H1 (cell line): ENCODE measurements at places on chromosomes 11 and 22.
A peak's percentile ranks its signal among the peaks of the same experiment; 100 is the strongest.

DNA sequence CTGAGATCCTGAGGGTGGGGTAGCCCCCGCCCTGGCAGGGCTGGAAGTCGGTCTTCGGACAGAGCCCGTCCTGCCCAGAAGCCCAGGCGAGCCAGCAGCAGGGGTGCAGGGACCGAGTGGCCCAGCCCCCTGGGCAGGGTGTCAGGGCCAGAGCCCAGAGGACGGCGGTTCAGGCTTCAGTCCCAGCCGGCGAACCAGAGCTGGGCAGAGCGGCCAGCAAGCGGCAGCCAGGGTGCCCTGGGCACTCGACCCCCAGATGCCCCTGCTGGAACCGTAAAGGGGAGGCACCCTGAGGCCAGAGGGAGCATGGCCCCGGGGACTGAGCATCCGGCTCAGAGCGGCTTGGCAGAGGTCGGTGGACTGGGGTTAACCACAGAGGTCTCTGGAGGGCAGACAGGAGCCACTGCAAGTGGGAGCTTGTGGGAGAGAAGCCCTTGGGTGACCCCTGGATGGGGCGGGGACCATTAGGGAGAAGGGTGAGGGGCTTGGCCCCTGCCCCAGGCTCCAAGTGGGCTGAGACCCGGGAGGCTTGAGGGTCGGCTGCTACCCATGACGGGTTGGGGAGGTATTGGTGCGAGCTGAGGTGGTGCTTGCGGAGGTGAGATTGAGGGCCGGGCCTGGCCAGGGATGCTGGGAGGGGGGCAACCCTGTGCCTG lies 15.9 kb downstream of the LSP1 start:
- no peak for DNase-seq
- H3K4me3 ChIP-seq, result no peak overlapping the region
- no peaks in the 10 kb centered on the region for H3K27me3 ChIP-seq
- H3K4me1 ChIP-seq, result peaks cover 3% of the 10 kb centered on the region
- no peak overlapping the region for H3K27ac ChIP-seq
- no peaks in the 10 kb centered on the region for H3K36me3 ChIP-seq

GRCh38 chr11:2891326-2892214 lies 6.0 kb upstream of the CDKN1C start:
- DNase-seq, result peak; percentile 69
- peaks cover 10% of the 10 kb centered on the region for H3K27me3 ChIP-seq
- H3K27ac ChIP-seq, result no peak overlapping the region
- no peaks in the 10 kb centered on the region for H3K36me3 ChIP-seq
- peak overlapping the region; percentile 52 for H3K4me3 ChIP-seq
- peaks cover 20% of the 10 kb centered on the region for H3K4me1 ChIP-seq

DNA sequence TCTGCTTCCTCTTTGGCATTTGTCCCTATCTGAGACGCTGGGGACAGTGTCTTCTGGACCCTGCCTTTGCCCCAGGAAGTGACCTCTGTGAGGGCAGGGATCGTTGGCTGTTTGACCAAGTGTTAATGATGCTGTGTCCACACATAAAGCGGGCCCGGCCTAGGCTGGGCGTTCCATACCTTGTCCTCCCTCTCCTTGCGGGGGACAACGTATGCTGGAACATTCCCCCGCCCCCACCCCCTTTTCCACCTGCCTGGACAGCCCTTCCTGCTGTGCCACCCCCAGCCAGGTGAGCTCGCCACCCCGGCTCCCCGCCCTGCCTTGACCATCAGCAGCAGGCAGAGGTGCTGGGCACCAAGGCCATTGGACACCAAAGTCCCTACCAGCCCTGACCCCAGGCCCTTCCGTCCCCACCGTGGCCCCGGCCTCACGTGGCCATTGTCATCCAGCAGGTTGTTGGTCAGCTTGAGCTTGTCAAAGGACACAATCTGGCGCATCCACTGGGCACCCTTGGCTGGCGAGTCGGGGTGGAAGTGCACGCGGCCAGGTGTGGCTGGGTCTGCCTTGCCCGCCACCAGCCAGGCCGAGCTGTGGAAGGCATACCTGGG lies 4.1 kb upstream of the NUDT8 start:
- no peaks in the 10 kb centered on the region; the same call in 1 of the 2 replicates for H3K27me3 ChIP-seq
- H3K4me3 ChIP-seq, result no peak overlapping the region
- no peaks in the 10 kb centered on the region for H3K36me3 ChIP-seq
- no peaks in the 10 kb centered on the region for H3K4me1 ChIP-seq

DNA sequence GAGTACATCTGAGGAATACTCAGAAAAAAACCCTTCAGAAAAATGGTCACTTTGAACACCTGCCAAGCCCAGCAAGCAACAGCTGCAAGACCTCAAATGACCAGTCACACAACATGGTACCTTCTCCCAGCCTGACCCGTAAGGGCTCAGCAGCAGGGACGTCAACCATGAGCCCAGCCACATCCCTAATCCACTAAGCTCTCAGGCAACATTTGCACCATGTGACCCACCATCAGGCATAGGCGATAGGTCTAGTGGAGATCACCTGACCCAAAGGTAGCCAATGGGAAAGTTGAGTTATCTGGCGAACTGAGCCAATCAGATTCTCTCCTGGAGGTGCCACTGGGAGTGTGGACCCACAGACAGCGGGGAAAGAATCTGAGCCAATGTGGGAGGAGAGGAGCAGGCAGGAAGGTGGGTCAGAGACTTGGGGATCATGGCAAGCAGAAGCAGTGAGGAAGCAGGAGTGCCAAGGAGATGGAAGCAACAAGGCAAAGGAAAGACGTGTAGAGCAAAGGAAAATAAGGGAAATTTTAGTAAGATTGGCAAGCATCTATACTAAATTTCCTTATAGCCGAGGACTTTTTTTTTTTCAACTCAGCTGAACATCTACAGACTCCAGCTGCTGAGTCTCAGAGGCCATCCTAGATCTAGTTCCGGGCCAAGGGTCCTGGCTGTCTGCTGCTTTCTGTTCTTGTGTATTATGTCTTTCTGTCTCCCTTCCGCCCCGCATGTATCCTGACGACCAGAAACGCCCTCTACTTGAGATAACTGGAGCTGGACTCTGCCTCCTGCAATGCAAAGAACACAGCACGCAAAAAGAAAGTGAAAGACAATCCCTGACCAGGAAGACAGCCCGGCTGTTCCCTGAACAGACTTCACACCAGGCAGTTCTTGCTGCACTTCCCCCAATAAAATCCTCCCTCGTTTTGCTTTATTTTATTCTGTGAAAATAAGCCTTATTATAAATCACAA lies 11.0 kb upstream of the PLAAT2 start:
- H3K4me1 ChIP-seq, result no peaks in the 10 kb centered on the region
- H3K36me3 ChIP-seq, result peaks cover 25% of the 10 kb centered on the region
- H3K27me3 ChIP-seq, result no peaks in the 10 kb centered on the region
- no peak for DNase-seq
- H3K27ac ChIP-seq, result no peak overlapping the region

DNA sequence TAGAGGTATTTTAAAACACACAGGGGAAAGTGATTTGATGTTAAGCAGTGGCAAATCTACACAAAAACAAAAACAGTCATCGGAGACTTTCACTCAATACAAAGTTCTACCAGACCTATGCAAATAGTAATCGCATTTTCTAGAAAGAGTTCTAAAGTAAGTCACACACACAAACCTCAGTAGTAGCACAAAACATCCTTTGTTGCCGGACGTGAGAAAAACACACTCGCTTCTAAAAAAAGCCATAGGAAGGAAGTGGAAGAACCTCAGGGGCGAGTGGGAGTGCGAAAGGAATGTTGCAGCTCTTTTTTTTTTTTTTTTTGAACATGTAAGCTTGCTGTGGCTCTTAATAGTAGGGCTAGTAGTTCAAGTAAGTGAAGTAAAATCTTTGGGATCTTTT lies 88.9 kb downstream of the MAML2 start:
- H3K36me3 ChIP-seq, result no peaks in the 10 kb centered on the region
- no peak overlapping the region for H3K27ac ChIP-seq
- no peaks in the 10 kb centered on the region for H3K27me3 ChIP-seq

- H3K4me1 ChIP-seq, result no peaks in the 10 kb centered on the region
- H3K36me3 ChIP-seq, result peaks cover 14% of the 10 kb centered on the region
- H3K4me3 ChIP-seq, result no peak overlapping the region
- H3K27ac ChIP-seq, result no peak overlapping the region
Observed at GRCh38 chr22:26461188-26461810, 22.3 kb downstream of the HPS4 start.

- no peaks in the 10 kb centered on the region for H3K36me3 ChIP-seq
- H3K27me3 ChIP-seq, result no peaks in the 10 kb centered on the region
- DNase-seq, result no peak
- H3K4me1 ChIP-seq, result no peaks in the 10 kb centered on the region
- no peak overlapping the region for H3K27ac ChIP-seq
Observed at GRCh38 chr22:19242699-19243098, 48.8 kb downstream of the CLTCL1 start.

DNA sequence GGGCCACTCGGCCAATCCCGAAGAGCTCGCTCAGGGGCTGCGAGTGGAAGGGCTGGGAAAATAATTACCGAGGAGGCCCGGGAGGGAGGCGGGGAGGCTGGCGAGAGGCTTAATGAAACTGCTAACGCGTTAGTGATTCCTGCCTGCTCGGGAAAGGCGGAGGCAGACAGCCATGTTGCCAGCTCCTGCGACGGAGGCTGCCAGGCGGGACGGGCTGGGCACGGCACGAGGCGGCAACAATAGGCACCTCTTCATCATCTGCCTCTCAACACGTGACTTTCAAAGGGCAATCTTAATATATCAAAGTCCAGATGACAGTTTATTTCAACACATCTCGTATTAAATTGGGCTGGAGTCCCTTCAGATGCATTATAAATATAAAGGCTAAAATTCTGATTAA lies 68.0 kb upstream of the TCF20 start:
- H3K27me3 ChIP-seq, result no peaks in the 10 kb centered on the region
- no peaks in the 10 kb centered on the region for H3K36me3 ChIP-seq
- no peak overlapping the region for H3K27ac ChIP-seq
- H3K4me3 ChIP-seq, result no peak overlapping the region
- no peak for DNase-seq

DNA sequence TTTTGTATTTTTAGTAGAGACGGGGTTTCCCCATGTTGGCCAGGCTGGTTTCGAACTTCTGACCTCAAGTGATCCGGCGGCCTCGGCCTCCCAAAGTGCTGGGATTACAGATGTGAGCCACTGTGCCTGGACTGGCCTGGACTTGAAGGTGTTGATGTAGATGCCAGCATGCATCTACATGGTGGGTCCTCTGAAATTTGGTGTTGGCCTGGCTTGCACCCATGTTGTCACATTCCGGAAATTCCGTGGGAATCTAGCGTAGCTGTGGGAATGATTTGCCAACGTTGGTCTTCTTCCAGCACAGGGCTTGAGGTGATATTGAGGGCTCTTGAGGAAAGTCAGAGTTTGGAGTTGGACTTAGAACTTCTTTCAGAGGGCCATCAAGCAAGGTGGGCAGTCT lies 6.5 kb downstream of the PACS1 start:
- H3K4me3 ChIP-seq, result no peak overlapping the region
- peaks cover under 1% of the 10 kb centered on the region; the same call in 1 of the 2 replicates for H3K4me1 ChIP-seq
- DNase-seq, result no peak
- no peak overlapping the region for H3K27ac ChIP-seq
- no peaks in the 10 kb centered on the region for H3K27me3 ChIP-seq

- H3K4me3 ChIP-seq, result no peak overlapping the region
- no peak for DNase-seq
- no peak overlapping the region for H3K27ac ChIP-seq
- no peaks in the 10 kb centered on the region for H3K4me1 ChIP-seq
- no peaks in the 10 kb centered on the region for H3K36me3 ChIP-seq
Observed at GRCh38 chr11:110377434-110377833, 52.3 kb upstream of the FDX1 start.

DNA sequence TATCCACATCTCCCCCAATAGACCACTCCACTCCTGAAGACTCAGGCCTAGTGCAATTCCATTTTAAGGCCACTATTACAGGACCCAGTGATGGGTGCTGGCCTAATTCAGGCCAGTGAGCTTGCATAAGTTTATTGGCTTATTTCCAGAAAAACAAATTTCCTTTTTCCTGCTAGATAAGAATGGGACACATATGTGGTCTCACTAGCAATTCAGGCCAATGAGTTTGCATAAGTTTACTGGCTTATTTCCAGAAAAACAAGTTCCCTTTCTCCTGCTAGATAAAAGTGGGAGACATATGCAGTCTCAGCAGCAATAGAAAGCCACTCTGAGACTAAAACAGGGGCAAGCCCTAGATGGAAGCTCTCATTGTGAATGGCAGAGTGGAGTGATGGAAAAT lies 22.4 kb downstream of the ADM start:
- no peak overlapping the region for H3K27ac ChIP-seq
- no peaks in the 10 kb centered on the region for H3K27me3 ChIP-seq
- H3K4me3 ChIP-seq, result no peak overlapping the region
- no peaks in the 10 kb centered on the region for H3K36me3 ChIP-seq
- peaks cover 3% of the 10 kb centered on the region; the same call in 1 of the 2 replicates for H3K4me1 ChIP-seq

DNA sequence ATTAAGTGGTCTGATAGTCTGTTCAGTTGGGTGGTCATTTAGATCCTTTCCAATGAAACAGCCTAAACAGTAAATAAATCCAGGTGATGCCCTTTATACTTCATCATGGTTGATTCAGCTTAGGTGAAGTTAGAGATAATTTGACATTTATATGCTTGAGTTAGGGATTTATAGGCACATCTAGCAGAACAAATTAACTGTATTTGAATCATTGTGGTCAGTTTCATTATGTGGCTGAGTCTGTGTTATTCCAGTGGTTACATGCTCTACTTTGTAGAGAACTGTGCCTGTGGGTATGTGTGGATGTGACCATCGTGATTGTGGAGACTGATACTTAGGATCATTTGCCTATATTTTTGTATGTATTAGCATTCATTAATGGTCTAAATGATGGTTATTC lies 194.6 kb downstream of the DDX10 start:
- H3K36me3 ChIP-seq, result no peaks in the 10 kb centered on the region
- H3K27me3 ChIP-seq, result no peaks in the 10 kb centered on the region
- H3K27ac ChIP-seq, result no peak overlapping the region
- no peak for DNase-seq
- H3K4me3 ChIP-seq, result no peak overlapping the region

DNA sequence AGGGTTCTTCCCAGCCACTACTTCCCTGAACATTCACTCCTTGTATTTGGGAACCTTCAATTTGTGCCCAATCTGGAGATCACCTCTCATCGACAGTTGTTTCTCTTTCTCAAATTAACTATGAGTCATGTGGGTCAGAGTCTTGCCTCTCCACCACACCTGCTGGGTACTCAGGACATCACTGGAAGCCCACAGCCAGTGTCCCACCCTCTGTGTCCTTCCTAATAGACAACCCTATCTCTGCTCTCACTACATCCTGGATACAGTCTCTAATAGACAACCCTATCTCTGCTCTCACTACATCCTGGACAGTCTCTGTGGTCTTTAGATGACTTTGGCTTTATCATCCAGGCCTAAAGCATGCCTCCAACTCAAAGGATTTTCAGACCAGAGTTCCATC lies 70.1 kb downstream of the ARL14EP start:
- DNase-seq, result no peak
- H3K4me1 ChIP-seq, result no peaks in the 10 kb centered on the region
- H3K36me3 ChIP-seq, result no peaks in the 10 kb centered on the region
- H3K27me3 ChIP-seq, result no peaks in the 10 kb centered on the region

DNA sequence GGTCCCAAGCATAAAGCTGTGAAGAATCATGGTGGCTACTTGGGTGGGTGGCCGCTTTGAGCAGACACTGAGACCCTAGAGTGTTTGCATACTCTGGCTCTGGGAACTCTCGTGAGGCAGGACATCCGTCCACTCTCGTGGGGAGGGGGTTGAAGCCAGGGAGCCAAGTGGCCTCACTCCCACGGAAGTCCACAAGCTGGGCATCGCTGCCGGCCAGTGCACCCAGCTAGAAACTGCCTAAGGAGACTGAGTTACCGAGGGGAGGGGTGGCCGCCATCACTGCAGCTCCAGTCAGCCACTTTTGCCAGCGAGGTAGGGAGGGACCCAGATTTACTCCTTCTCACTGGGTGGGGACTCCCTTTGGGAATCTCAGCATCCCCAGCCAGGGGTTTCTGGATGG lies 20.5 kb downstream of the MRGPRX2 start:
- no peak overlapping the region for H3K4me3 ChIP-seq
- H3K4me1 ChIP-seq, result no peaks in the 10 kb centered on the region
- no peaks in the 10 kb centered on the region for H3K36me3 ChIP-seq
- no peak for DNase-seq
- H3K27ac ChIP-seq, result no peak overlapping the region
